ENCODE measurements at places on chromosomes 5 and 9.

- no peak for DNase-seq
Observed at GRCh38 chr9:126016579-126017290, 269.6 kb downstream of the PBX3 start.

GRCh38 chr9:5493679-5494511 lies 16.4 kb upstream of the PDCD1LG2 start:
- peak; percentile 89 for DNase-seq

DNA sequence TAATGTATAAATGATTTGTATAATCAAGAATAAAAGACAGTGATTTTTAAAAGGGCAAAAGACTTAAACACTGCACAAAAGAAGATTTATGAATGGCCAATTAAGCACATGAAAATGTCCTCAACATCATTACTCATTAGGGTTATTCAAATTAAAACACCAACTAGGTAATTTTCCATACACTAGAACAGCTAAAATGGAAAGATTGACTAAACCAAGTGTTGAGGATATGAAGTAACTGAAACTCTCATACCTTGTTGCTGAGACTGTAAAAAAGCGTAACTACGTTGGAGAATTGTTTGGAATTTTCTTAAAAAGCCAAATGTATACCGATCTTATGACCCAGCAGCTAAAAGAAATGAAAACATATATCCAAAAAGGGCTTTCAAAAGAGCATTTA lies 144.9 kb downstream of the SGCD start:
- no peak for DNase-seq

- DNase-seq, result no peak
Observed at GRCh38 chr5:94796586-94796985, 178.1 kb downstream of the SLF1 start.

- no peak for DNase-seq
Observed at GRCh38 chr9:16064771-16065170, 511.9 kb downstream of the CCDC171 start.

DNA sequence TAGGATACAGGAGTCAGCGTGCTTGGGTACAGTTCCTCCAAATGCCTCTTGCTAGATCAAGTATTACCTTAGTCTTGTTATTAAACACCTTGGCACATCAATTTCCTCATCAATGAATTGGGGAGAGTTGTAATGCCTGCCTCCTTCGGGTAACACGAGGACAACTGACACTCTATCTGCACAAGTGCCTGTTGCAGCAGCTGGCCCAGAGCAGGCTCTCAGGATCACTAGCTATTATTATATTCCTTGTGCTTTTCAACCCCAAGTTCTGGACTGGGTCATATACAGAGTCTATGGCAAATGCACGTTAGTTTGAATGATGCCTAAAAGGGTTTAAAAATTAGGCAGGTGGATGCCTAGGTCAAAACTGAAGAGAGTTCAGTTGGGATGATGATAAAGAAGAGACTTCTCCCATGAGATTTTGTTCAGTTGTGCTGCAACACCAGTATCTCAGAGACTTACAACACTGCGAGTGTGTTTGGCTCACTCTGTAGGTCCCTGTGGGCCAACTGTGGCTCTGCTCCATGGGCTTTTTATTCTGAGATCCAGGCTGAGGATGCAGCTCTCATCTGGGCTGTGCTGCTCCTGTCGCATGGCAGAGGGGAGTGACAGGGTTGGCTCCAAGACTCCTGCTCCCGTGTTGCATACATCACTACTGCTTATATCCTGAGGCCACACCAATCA lies 41.1 kb upstream of the TEX48 start:
- no peak for DNase-seq

GRCh38 chr5:163682234-163682633 lies 176.8 kb downstream of the MAT2B start:
- no peak for DNase-seq

- no peak for DNase-seq
Observed at GRCh38 chr9:72539824-72540347, 18.5 kb downstream of the TMC1 start.

DNA sequence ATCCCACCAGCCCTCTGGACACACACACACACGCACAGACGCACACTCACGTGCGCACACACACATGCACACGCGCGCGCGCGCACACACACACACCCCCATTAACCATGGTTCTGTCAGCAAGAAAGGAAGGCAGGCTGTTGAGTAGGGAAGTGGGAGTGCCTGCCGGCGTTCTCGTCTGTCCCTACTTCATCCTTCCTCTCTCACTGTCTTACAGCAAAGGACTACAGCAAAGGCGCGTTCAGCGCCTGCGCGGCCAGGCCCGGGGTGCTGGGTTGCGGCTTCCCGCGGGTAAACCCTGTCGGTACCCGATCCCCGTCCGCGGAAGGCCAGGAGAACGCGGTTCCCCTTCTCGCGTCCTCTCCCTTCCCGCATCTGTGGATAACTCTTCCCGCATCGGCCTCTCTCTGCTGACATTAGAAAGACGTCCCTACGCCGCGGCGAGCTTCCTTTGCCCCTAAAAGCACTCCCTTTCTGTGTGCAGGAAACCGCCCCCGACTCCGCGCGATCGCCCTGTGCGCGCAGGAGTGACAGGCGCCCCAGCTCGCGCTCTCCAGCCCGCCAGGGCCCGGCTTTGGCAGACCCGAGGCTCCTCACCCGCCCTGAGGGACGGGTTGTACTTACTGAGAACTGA lies 219.2 kb downstream of the AGTPBP1 start:
- DNase-seq, result peak; percentile 29

GRCh38 chr9:109910671-109911518 lies 130.9 kb downstream of the PALM2AKAP2 start:
- no peak for DNase-seq

DNA sequence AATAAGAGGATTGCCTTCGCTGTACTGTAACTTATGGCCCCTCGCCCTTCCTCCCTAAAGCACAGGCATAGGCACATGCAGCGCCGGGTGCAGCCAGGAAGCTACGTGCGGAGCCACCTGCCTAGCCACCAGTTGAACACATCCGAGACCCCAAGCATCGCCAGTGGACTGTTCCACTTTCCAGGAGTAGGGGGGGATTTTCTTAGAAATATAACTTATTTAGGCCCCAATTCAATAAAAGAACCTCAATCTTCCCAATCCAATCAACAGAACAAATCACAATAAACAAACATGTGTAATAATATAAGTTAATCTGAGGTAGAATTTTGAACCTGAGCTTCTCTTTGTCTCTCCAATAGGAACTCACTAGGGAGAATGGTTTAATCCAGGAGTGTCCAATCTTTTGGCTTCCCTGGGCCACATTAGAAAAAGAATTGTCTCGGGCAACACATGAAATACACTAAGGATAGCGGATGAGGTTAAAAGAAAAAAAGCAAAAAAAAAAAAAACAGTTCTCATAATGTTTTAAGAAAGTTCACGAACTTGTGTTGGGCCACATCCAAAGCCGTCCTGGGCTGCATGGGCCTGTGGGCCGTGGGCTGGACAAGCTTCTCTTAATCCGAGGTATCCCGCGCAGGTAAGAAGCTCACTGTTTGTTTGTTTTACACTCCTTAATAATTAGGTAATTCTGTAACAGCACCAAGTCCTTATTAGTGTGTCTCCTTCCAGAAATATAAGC lies 22.0 kb upstream of the NIPBL start:
- DNase-seq, result no peak

GRCh38 chr9:114837923-114838322 lies 32.1 kb upstream of the TNFSF15 start:
- no peak for DNase-seq

- no peak for DNase-seq
Observed at GRCh38 chr5:140023611-140024191, 19.4 kb downstream of the NRG2 start.

DNA sequence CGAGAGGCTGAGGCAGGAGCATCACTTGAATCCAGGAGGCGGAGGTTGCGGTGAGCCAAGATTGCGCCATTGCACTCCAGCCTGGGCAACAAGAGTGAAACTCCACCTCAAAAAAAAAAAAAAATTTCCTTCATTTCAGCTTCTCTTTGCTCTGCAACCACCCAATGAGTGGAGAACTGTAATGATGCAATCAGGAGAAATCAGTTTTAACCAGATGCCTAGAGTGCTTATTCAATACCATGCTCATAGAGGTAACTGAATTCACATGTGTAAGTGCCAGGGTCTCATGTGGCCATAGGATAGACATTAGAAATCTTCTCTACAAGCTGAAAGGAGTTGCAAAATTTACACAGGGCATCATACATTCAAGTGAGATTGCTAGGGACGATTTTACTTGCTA lies 70.6 kb downstream of the HMHB1 start:
- DNase-seq, result no peak

DNA sequence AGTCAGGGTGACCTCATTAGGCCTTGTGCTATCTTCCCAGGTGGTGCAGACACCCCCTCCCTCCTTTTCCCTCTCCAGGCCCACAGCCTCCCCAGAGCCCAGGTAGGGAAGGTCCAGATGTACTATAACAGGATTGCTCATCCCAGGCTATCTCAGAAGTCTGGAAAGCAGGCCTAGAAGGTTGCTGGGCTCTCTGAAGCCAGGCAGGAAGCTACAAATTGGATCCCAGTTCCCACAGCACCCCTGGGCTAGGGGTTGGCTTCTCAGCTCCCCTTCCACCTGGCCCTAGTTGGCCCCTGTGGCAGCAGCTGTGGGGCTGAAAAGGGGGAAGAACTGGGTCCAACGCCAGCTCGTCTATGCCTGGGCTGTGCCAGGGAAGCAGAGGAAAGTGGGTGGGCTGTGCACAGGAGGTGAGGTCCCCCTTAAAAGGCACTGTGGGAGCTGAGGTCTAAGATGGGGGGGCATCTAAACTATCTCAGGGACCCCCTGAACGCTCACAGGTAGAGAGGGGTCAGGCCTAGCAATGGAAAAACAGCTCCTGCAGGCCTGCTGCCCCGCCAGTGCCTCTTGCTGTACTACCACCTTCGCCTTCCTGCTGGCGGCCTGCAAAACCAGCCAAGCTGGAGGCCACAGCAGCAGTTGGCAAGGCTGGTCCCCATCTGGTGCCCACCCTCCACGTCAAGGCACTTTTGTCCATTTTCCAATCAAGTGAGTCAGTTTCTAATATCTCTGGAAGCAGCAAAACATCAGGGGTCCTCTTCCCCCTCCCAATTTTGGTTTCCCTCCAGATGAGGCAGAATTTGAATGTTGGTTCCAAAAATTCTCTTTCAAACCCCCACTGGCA lies 13.3 kb upstream of the PSMD5 start:
- no peak for DNase-seq

DNA sequence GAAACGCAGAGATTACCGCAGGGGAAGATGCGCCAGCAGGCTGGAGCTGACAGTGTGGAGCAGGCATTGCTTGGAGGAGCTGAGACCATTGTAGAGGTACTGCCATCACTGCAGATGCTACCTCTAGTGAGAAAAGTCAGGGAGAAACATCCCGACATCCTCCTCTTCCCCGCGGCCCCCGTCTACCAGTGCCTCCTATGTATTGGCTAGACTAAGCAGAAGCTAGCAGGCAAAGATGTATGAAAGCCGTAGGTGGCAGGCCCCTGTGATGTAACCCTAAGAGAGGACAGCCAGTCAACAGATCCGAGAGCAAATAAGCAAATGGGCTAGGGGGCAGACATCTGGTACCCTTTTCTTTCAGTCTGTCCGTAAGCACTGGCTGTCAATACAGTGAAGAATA lies 115.5 kb upstream of the ACTBL2 start:
- no peak for DNase-seq

Measured in inflammatory macrophage treated with lipopolysaccharide for 1 hour (primary cell).